Left renal cortex interstitium (tissue), 4 donors: ENCODE measurements at places on chromosomes 2 and 18. TPM values are rescaled to one million over a fixed set of nuclear protein-coding genes. Genes with fewer than 3 reads are reported as not detected.

Gene MLPH
- 3.1 TPM for polyA plus RNA-seq

GRCh38 chr18:31942291-31942998, 483 bp downstream of the TRAPPC8 start:
- peak; percentile 23 for DNase-seq

DNA sequence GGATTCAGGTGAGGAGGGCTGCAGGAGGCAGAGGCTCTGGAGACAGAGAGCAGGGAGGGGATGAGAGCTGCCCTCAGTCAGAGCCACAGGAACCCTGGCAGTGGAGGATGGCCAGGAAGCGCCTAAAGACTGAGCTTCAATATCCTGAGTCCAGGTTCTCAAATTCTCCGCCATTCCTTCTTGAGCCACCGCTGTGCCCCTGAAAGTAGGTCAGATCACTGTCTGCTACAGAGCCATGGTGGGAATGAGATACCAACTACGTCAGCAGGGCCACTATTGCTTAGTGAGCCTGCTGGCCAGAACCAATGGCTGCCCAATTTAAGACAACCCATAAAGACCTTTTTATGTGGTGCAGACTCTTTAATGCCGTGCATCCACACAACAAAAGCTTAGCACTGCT, 155.5 kb downstream of the CTIF start:
- DNase-seq: no peak

DNA sequence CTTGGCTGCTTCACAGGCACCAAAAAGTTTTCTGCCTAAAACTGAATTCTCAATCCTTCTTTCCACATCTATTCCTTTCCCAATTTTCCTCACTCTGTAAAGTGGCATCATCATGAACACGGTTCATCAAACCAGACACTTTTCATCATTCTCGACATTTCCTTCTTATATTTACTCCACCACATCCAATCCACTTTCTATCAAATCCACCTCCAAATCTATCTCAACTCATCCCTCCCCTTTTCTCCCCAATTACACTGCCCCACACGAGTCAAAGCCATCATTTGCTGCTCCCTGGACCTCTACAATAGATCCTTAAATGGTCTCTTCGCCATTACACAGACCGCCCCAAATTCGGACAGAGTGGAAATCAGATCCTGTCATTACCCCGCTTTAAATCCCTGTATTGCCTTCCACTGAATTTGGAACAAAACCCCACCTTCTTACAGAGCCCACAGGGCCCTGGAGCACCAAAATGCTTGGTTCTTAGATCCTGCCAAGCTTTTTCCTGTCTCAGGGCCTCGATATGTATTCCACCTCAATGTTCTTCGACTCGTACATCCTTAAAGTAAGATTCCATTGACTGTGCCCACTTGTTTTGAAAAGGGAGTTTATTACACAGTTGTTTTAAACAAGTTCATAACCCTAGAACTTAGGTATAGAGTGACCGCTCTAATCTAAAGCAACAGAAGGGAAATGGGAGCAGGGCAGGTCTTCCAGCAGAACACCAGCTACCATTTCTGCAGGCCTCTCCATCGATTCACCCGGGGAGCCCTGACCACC, 856 bp downstream of the ACAA2 start:
- peak; percentile 24 for DNase-seq

DNA sequence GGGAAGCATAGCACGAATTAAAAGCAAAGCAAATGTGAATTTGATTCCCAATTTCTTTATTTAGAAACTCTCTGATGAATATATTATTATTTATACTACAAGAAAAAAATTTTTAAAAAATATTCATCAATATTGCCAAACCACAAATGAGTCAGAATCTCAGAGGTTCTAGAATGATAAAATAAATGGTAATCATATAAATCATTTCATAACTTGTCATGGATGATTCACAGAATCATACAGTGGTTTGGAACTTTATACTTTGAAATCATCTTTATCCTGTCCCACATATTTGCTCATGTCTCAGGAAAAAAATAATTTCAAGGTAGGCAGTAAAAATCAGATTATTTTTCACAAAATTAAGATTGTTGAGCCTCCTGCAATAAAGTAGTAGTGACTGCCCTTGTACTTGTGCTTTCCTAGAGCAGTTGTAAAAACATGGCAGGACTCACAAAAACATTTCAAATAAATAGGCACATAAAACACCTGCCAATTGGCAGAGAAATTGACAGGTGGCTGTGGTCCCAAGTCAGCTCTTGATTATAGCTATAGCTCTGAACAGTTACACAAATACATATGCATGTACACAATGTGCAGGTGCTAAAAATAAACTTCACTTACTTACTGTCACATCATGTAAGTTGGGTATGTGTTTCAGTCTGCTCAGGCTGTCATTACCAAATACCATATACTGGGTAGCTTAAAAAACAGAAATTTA, 273.9 kb upstream of the SESTD1 start:
- no peak for DNase-seq

GRCh38 chr2:67165523-67165990, 231.6 kb upstream of the ETAA1 start:
- no peak for DNase-seq

- DNase-seq: no peak
Observed at GRCh38 chr18:55095584-55095983, 136.3 kb upstream of the CCDC68 start.

DNA sequence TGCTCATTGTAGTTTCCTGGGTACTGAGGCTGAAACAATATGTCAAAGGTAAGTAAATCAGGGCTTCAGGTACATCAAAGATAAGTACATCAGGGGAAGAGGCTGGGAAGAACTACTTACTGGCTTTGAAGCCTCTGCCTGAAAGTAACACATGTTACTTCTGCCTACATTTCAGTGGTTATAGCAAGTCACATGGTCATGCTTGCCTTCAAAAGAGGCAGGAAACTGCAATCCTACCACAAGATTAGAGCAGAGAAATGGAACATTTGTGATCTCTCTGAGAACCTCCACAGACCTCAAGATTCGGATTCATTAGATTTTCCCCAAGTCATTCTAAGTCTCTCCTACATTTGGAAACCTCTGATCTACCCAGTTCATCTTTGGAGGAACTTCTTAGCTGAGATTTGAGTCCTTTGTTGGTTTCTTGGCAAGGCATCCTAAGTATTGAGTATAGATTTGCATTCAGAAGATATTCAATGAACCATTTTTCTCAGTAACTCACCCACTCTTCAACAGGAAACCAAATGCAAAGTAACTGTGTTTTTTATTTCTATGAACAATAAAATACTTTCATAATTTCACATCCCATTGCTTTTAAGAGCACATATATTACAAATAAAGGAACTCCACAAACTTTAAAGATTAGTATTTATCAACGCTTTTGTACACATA, 48.5 kb upstream of the CCDC195 start:
- DNase-seq: no peak

GRCh38 chr2:97844311-97844859, 131.0 kb downstream of the ZAP70 start:
- no peak for DNase-seq

- no peak for DNase-seq
Observed at GRCh38 chr18:48165111-48165866, 234.8 kb upstream of the SMAD2 start.

Gene CCDC74A
- 21.5 TPM for polyA plus RNA-seq

DNA sequence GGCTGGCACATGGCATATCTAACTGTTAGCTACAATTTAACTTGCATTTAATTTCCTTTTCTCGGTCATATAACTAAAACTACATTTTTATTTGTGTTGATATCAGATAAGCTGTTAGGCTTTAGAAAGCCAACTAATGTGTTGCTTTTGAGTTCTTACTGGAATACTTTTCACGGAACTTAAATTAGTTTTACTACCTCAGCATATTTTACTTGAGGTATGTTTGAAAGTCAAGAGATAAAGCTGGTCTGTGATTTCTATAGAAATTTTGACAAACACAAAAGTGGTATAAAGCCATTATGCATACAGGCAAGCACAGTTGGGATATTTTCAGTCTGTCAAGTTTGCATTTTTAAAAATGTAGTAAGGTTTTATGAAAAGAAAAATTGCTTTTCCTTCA, 162.6 kb downstream of the ZNF804A start:
- DNase-seq: no peak

GRCh38 chr18:51569153-51569552, 371.7 kb upstream of the MEX3C start:
- no peak for DNase-seq

GRCh38 chr2:157075924-157076323, 181.6 kb upstream of the GALNT5 start:
- no peak for DNase-seq

Gene HOXD1
- polyA plus RNA-seq: 14.6 TPM

DNA sequence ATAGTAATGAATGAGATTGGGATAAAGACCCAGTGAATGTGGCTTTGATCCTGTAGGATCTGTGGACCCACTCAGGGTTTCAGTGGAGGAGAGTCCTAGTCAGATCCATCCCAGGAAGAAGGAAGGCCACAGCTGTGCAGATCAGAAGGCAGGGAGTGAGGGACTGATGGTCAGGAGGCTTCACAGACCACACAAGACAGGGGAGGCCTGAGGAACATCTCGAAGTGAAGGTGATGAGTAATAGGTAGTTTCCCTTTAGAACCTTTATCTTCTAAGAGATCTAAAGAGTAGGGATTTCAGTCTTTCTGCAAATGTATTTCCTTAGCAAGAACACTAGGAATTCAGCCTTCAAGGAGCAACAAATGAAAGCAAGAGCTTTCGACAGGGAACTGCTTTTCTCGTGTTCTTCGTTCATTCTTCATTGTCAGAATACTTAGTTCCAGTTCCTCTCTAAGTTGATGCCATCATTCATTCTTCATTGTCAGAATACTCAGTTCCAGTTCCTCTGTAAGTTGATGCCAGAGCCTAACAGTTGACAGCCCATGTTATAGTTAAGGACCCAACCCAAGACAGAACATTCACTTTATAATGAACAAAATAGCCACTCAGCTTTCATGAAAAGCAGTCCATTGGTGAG, 150.2 kb upstream of the EPAS1 start:
- DNase-seq: no peak

DNA sequence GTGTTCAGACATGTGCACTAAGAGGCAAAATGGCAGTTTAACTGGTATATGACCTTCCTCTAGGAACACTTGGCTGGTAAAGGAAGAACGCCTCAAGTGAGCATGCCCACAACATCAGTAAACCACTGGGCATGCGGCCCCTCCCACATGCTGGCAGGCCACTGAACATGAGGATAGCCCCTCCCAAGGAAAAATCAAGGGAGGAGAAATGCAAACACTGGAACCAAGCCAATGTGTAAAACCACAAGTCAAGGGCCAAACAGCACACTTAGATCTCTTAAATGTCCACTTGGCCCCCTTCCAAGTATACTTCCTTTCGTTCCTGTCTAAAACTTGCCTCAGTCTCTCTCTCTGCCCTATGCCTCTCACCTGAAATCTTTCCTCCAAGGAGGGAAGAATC, 980.8 kb downstream of the TSN start:
- DNase-seq: no peak

- no peak for DNase-seq
Observed at GRCh38 chr2:10882568-10882967, 29.2 kb upstream of the KCNF1 start.

GRCh38 chr18:45399146-45399545, 216.1 kb upstream of the SLC14A2 start:
- no peak for DNase-seq

GRCh38 chr2:120830096-120830830, 94.6 kb downstream of the GLI2 start:
- DNase-seq: no peak

Gene FOSL2
- polyA plus RNA-seq: 36.5 TPM

GRCh38 chr2:168212866-168213265, 34.5 kb downstream of the STK39 start:
- DNase-seq: no peak

DNA sequence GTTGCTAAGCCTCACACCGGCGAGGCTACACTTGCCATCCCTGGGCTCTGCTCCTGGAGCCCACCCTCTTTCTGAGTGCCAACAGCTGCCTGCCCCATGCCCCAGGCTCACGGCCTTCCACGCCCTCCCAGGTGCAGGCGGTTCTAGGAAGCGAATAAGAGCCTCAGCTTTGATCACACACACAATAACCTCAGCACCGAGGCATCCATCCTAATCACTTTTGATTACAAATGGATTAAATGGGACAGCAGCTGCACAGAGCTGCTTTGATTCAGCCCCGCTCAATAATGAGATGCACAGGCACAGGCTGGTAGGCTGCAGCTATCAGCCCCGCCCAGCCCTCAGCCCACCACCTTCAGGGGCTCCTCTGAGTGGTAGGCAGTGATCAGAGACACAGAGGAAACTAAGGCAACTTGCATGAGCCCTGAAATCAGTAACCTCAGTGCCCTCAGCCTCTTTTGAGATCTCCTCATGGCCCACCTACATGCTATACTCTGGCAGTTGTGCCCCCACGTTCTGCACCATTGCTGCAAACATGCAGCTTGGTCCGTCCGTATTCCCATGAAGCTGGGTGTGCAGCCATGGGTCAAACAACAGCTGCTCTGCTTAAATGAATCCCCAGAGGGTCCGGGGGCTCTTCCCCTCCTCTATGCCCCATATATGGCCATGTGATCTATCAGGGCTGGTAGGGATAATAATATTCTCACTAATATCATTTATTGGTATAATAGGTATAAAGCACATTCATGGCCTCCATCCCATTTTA, 171.4 kb downstream of the SETBP1 start:
- DNase-seq: no peak

DNA sequence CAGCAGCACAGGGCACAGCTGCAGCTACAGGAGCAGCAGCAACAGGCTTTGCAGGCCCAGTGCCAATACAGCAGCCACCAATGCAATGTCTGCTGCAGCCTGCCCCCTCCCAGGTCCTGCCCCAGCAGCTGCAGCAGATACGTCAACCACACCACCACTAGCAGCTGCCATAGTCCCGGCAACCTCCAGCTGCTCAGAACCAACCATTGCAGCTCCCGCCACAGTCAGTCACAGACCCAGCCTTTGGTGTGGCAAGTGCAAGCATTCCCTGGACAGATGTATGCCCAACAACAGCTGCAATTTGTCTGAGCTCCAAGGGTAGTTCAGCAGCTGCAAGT, 53.3 kb upstream of the TUBA3E start:
- DNase-seq: no peak

- no peak for DNase-seq
Observed at GRCh38 chr2:224479826-224480225, 77.9 kb upstream of the FAM124B start.

DNA sequence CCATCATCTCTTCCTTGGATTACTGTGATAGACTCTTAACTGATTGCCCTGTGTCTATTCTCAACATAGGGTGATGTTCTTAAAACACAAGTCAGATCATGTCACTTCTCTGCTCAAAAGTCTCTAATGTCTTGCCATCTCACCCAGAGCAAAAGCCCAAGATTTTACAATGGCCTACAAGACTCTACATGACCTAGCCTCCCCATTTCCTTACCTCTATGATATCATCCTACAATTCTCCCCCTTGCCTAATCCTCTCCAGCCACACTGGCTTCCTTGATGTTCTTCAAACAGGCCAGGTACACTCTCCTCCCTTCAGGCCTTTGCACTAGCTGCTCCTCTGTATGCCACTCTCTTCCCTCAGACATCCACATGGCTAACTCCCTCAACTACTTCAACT, 55.1 kb downstream of the ROCK1 start:
- no peak for DNase-seq

Gene ACMSD
- 42.3 TPM for polyA plus RNA-seq
